ENCODE measurements at places on chromosomes 13 and 19.

DNA sequence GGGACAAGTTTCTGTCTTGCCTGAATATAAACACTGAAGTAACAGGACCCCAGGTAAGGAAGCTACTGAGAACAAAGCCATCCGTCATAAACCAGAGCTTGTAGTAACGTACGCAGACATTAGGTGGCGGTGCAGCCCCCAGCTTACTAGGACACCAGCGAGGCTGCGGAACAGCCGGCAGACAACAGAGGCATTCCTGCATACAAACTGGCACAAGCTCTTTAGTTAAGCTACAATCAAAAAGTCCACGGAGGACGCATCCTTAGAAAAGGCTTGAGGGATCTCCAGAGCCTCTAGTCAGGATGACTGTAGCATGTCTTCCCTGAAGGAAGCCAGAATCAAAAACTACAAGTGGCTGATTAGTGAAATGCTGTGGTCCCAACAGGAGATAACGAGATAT lies 26.2 kb downstream of the ZNF160 start:
- peak; percentile 66 for DNase-seq

- DNase-seq: no peak
These were observed 36.3 kb upstream of the RCBTB2 start for GRCh38 chr13:48569104-48569666.

- no peak for DNase-seq
These were observed 2.2 kb upstream of the KCTD12 start for GRCh38 chr13:76888421-76888820.

- DNase-seq: no peak
These were observed 1.5 kb downstream of the KCNC3 start for GRCh38 chr19:50327461-50328223.

GRCh38 chr13:113322043-113322461 lies 25.0 kb downstream of the LAMP1 start:
- DNase-seq: peak; percentile 44

GRCh38 chr19:41233748-41234240 lies 14.8 kb downstream of the AXL start:
- no peak for DNase-seq

- peak; percentile 95 for DNase-seq
These were observed 4.0 kb upstream of the ZFP36 start for GRCh38 chr19:39402346-39403300.

DNA sequence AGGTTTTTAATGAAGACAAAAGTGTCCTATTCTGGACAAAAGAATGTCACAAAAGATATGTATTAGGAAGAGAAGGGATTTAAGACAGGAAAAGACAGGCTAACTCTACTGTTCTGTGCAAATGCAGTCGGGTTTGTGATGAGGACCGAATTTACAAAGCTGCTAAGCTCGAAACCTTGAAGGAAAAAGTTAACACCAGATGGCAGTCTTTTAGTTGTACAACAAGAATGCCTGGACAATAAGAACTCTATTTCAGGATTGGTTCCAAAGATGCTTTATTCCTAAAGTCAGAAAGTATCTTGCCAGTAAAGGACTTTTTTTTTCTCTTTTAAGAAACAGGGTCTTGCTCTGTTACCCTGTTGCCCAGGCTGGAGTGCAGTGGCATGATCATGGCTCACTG lies 51.1 kb downstream of the HS6ST3 start:
- DNase-seq: peak; percentile 17
